ENCODE measurements at places on chromosomes 3 and 15. TPM values are rescaled to one million over a fixed set of nuclear protein-coding genes. Genes with fewer than 3 reads are reported as not detected.

DNA sequence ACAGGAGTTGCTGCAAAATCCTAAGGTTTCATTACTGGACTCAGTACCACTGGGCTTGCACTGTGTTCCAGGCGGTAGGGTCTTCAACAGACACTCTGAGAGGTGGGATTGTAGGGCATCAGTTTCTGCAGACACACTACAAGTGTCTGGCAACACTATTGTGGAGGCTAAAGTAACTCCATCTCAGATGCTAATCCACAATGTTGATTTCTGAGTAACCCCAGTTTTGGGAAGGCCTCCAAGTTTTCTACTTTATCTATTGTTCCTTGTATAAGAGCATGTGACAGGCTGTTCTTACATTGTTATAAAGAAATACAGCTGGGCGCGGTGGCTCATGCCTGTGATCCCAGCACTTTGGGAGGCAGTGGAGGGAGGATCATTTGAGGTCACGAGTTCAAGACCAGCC, 2.5 kb upstream of the ABHD5 start:
- no peak for DNase-seq

CADPS gene
- not detected for polyA plus RNA-seq

SPATA12 gene
- polyA plus RNA-seq: 0.08 TPM

ABI3BP gene
- polyA plus RNA-seq: 0.59 TPM

- no peak for DNase-seq
These were observed 307.7 kb downstream of the ARPP21 start for GRCh38 chr3:35946854-35947515.
